Naive thymus-derived CD8-positive, alpha-beta T cell (primary cell): ENCODE measurements at places on chromosomes 5 and 9.
A peak's percentile ranks its signal among the peaks of the same experiment; 100 is the strongest.

- DNase-seq: no peak
- H3K27me3 ChIP-seq: no peaks in the 10 kb centered on the region
- no peak overlapping the region for H3K4me3 ChIP-seq
- peaks cover 87% of the 10 kb centered on the region for H3K4me1 ChIP-seq
Measured at GRCh38 chr9:131720330-131720729, 19.5 kb downstream of the RAPGEF1 start.

GRCh38 chr9:109506097-109506712, 8.1 kb upstream of the PTPN3 start:
- H3K27ac ChIP-seq: no peak overlapping the region
- no peaks in the 10 kb centered on the region for H3K36me3 ChIP-seq
- H3K27me3 ChIP-seq: peaks cover 27% of the 10 kb centered on the region
- H3K4me1 ChIP-seq: no peaks in the 10 kb centered on the region

DNA sequence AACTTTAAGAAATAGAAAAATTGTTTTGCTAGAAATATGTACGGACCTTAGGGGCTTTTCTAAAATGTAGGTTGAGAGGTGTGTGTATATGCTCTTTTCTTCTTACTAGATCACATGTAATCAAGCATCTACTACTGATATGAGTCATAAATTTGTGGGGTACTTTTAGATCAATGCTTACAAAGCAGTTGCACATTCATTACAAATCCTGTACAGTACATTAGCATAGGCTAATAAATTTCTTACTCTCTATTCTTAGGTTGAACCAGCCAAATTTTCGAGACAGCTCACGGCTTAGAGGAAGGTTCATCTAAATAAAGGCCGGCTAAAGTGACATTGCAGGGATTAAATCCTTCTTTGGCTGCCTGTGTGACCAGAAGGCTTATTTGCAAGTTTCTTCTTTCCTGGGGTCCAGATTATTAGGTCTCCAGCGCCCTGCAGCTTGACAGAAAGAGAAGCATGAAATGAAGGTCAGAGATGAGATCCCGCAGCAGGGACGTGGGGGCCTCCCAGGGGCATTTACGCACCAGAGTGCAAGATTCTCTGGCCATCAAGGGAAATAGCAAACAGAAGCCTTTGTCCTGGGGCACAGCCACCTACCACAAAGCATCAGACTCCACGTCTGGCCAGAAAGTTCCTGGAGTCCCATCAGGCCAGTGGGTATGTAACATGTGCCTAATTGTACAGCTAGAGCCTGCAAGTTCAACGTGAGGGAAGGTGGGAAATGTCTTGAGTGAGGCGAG, 53.0 kb downstream of the NIM1K start:
- H3K4me3 ChIP-seq: no peak overlapping the region
- peaks cover 26% of the 10 kb centered on the region for H3K27me3 ChIP-seq
- DNase-seq: no peak
- peaks cover 2% of the 10 kb centered on the region for H3K36me3 ChIP-seq
- no peaks in the 10 kb centered on the region for H3K4me1 ChIP-seq
- no peak overlapping the region for H3K27ac ChIP-seq

DNA sequence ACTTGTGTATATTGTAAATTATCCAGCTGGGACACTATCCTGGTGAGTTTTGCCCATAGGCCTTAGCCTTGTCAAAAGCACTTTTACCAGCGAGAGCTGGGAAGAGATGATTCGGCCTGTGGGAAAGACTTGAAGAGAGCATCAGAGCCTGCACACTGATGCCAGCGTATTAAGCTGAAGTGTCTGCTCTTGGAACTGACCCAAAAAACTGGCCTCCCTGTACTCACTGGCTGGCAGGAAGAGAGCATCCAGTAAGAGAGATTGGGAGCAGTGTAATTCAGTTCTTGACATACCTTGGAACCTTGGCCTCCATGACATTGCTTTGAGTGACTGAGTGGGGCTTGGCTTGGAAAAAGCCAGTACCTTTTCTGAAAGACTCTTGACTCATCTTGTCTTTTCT, 73.7 kb downstream of the ZNF462 start:
- H3K27me3 ChIP-seq: peaks cover 2% of the 10 kb centered on the region
- no peak overlapping the region for H3K27ac ChIP-seq
- no peaks in the 10 kb centered on the region for H3K4me1 ChIP-seq
- DNase-seq: no peak
- H3K4me3 ChIP-seq: no peak overlapping the region

- peaks cover 27% of the 10 kb centered on the region for H3K36me3 ChIP-seq
- H3K27me3 ChIP-seq: no peaks in the 10 kb centered on the region
- H3K27ac ChIP-seq: peak overlapping the region; percentile 6
- no peak overlapping the region for H3K4me3 ChIP-seq
- DNase-seq: no peak
Measured at GRCh38 chr9:85600675-85601263, 141.0 kb downstream of the AGTPBP1 start.

- peaks cover 13% of the 10 kb centered on the region for H3K27me3 ChIP-seq
- H3K36me3 ChIP-seq: no peaks in the 10 kb centered on the region
- H3K4me3 ChIP-seq: no peak overlapping the region
- DNase-seq: no peak
- H3K4me1 ChIP-seq: no peaks in the 10 kb centered on the region
- H3K27ac ChIP-seq: no peak overlapping the region
Measured at GRCh38 chr5:168967882-168968620, 332.9 kb downstream of the SLIT3 start.

- no peak overlapping the region for H3K27ac ChIP-seq
- H3K36me3 ChIP-seq: no peaks in the 10 kb centered on the region
- no peak overlapping the region for H3K4me3 ChIP-seq
- H3K4me1 ChIP-seq: no peaks in the 10 kb centered on the region
- no peaks in the 10 kb centered on the region for H3K27me3 ChIP-seq
- DNase-seq: no peak
Measured at GRCh38 chr5:146624179-146624578, 108.2 kb upstream of the GPR151 start.

DNA sequence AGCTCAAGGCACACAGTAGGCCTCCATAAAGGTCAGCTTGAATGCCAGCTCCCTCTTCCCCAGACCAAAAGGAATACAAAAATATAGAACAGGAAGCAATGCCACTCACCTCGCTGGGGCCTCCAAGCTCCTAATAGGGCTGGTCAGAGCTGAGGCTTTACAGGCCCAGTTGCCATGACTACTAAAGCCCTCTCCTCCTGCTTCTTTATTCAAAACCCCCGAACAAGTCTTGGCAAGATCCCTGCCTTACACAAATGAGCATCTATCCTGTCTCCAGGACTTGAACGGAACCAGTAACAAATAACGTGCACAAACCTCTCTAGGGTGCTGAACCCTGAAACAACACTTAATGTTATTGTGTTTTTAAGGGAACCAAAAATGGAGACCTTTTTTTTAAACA, 136.3 kb downstream of the SIL1 start:
- H3K36me3 ChIP-seq: no peaks in the 10 kb centered on the region
- H3K27me3 ChIP-seq: no peaks in the 10 kb centered on the region
- H3K4me1 ChIP-seq: no peaks in the 10 kb centered on the region
- DNase-seq: no peak
- no peak overlapping the region for H3K4me3 ChIP-seq
- H3K27ac ChIP-seq: no peak overlapping the region

GRCh38 chr9:71096421-71097108, 24.9 kb downstream of the TRPM3 start:
- DNase-seq: no peak
- no peaks in the 10 kb centered on the region for H3K36me3 ChIP-seq
- no peaks in the 10 kb centered on the region for H3K4me1 ChIP-seq
- H3K27ac ChIP-seq: no peak overlapping the region
- no peak overlapping the region for H3K4me3 ChIP-seq
- peaks cover 6% of the 10 kb centered on the region for H3K27me3 ChIP-seq

DNA sequence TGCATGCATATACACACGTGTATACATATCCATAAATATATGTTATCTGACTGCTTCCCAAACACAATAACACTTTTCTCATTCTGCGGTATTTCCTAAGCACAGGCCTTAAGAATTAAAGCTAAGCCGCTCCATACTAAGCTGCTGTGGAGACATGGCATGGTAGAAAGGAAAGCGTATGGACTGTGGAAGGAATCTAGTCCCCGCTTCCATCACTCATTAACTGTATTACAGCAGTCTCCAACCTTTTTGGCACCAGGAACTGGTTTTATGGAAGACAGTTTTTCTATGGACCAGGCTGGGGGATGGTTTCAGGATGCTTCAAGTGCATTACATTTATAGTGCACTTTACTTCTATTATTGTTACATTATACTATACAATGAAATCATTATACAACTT, 11.3 kb downstream of the CDKL3 start:
- no peak for DNase-seq
- H3K36me3 ChIP-seq: no peaks in the 10 kb centered on the region

- H3K36me3 ChIP-seq: no peaks in the 10 kb centered on the region
- H3K4me1 ChIP-seq: no peaks in the 10 kb centered on the region
- no peaks in the 10 kb centered on the region for H3K27me3 ChIP-seq
- no peak overlapping the region for H3K27ac ChIP-seq
- no peak overlapping the region for H3K4me3 ChIP-seq
- no peak for DNase-seq
Measured at GRCh38 chr5:171436804-171437285, 17.4 kb downstream of the FGF18 start.

- H3K36me3 ChIP-seq: no peaks in the 10 kb centered on the region
- no peak for DNase-seq
- no peak overlapping the region for H3K27ac ChIP-seq
- H3K27me3 ChIP-seq: peaks cover 1% of the 10 kb centered on the region
Measured at GRCh38 chr5:144103611-144104485, 66.6 kb downstream of the YIPF5 start.

- no peak overlapping the region for H3K4me3 ChIP-seq
- DNase-seq: no peak
- no peaks in the 10 kb centered on the region for H3K27me3 ChIP-seq
- H3K4me1 ChIP-seq: no peaks in the 10 kb centered on the region
- no peaks in the 10 kb centered on the region for H3K36me3 ChIP-seq
Measured at GRCh38 chr5:138148811-138149210, 9.6 kb upstream of the NME5 start.

- no peak overlapping the region for H3K4me3 ChIP-seq
- H3K27me3 ChIP-seq: peaks cover 13% of the 10 kb centered on the region
- H3K36me3 ChIP-seq: no peaks in the 10 kb centered on the region
- H3K4me1 ChIP-seq: no peaks in the 10 kb centered on the region
Measured at GRCh38 chr5:6492934-6493333, 44.3 kb downstream of the UBE2QL1 start.

DNA sequence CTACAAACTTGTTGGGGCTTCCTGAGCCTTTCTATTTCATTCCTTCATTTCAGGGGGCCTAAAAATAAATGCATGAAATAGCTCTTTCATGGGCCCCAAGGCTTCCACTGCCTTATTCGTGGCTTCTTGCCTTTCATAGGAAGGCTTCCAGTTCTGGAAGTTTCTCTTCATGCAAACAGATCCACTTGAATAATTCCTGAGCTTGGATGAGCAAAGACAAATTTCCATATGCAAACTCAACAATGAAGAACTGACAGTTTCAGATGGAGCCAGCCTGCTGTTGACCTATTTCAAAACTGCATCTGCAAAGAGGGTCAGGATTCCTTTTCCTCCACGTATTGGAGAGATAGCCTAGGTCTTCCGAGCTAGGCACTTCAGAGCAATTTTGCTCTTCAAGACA, 142.1 kb downstream of the MLLT3 start:
- no peak overlapping the region for H3K27ac ChIP-seq
- no peak for DNase-seq
- H3K4me3 ChIP-seq: no peak overlapping the region
- H3K4me1 ChIP-seq: peaks cover 41% of the 10 kb centered on the region
- peaks cover 1% of the 10 kb centered on the region for H3K36me3 ChIP-seq
- no peaks in the 10 kb centered on the region for H3K27me3 ChIP-seq

DNA sequence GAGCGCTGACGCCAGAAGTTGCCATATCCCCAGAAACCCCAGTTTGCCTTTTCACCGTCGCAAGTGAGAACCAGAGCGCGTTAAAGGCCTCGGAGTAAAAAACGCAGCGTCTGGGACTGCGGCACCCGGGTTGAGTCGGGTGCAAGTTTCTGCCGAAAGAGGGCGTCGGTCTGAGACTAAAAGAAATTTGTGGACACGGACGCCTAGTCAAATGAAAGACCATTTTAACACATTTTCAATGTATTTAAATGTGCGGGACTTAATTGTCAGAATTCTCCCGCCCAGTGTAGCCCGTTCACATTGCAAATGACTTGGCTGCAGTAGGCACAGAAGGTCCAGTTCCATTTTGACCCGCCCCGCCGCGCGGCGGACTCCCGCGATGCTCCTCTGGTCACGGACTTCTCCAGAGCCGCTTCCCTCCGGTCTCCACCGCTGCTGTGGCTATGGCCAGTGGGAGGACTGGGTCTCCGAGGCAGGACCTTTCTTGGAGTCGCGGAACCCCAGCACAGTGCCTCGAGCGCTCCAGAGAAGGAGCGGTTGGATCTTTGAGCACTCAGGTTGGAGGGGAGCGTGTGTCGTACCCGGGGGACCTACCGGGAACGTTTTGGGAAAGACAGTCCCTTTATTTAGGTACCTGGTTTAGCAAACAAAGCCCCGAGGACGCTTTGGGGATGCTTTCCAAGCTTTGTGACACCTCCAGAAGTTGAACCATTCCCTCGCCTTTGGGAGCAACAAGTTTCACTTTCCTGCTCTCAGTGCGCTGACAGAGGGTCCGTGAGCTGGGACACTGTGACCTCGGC, 1.2 kb upstream of the NPR3 start:
- H3K36me3 ChIP-seq: no peaks in the 10 kb centered on the region
- no peak for DNase-seq
- H3K4me3 ChIP-seq: peak overlapping the region; percentile 69
- H3K27me3 ChIP-seq: peaks cover 47% of the 10 kb centered on the region
- H3K4me1 ChIP-seq: peaks cover 5% of the 10 kb centered on the region
- H3K27ac ChIP-seq: no peak overlapping the region

DNA sequence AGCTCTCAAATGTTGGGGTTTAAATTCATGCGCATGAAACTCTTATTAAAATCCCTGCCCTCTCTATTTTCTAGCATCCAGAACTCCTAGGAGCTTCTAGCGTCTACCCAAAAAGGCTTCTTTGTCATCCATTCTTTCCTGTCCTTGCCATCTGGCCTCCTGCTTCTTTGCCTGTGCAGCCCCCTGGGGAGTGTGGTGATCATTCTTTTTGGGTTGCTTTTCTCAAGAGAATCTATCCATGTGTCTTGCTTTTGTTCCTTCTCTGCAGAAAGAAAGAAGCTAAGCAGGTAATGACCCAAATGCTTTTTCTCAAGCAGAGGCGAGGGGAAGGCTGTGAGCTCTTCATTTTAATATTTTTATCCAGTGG, 26.6 kb downstream of the SKP2 start:
- H3K36me3 ChIP-seq: peaks cover 90% of the 10 kb centered on the region
- H3K4me3 ChIP-seq: no peak overlapping the region
- no peaks in the 10 kb centered on the region for H3K27me3 ChIP-seq
- H3K4me1 ChIP-seq: no peaks in the 10 kb centered on the region
- no peak for DNase-seq

- peaks cover 5% of the 10 kb centered on the region for H3K27me3 ChIP-seq
- no peak overlapping the region for H3K4me3 ChIP-seq
- H3K36me3 ChIP-seq: no peaks in the 10 kb centered on the region
- no peak overlapping the region for H3K27ac ChIP-seq
Measured at GRCh38 chr9:1184146-1184545, 134.0 kb downstream of the DMRT2 start.

DNA sequence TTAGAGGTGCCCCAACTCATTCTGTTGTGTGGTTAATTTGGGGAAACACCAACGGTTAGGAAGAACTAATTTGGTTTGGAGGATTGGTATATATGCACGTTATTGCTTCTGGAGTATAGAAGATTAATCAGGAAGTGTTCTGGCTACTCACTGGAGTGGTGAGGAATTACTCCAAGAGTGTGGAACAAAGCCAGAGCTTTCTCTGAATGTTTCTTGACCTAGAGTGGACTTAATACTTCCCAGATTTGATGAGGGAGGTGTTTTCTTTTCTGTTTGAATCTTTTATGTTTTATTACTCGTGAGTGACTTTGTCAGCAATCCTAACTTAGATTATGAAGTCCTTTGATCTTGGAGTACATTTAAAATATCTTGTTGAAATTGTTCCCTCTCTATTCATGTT, 163.7 kb downstream of the MAN2A1 start:
- no peaks in the 10 kb centered on the region for H3K27me3 ChIP-seq
- peaks cover 25% of the 10 kb centered on the region for H3K36me3 ChIP-seq
- peak overlapping the region; percentile 48 for H3K27ac ChIP-seq
- DNase-seq: no peak
- H3K4me1 ChIP-seq: peaks cover 41% of the 10 kb centered on the region
